Activated T-cell treated with anti-CD3 and anti-CD28 coated beads, Interleukin-2, amount 50 U/mL, for 4 hours (primary cell): ENCODE measurements at places on chromosomes 16 and 17. TPM values are rescaled to one million over a fixed set of nuclear protein-coding genes. Genes with fewer than 3 reads are reported as not detected.

The SDR42E2 gene
- not detected for total RNA-seq

The TEX19 gene
- 0.38 TPM for total RNA-seq

DNA sequence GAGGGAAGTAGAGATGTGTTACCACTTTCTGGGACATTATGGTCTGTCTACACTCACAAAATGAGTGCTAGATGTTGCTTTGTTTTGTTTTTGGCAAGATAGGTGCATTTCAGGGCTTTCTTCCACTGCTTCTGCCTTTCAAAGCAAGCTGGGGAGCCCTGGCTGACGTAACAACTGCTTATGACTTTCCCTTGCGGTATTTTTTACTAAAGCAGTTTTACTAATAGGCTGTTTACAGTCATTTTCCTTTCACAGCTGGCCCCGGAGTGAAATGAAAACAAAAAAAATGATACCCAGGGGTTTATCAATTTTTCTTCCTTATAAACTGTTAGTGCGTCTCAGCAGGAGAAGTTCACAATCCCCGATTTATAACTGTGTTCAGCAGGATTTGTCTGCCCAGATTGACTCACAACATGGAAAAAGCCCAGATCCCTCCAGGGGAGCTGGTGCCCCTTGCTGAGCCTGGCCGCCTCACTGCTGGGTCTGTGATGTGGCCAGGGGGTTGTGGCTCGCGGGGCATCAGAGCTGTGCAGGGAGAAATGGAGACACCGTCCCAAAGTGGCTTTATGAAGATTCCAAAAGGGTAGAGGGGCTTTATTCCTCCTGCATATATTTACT, 184.4 kb upstream of the HS3ST3A1 start:
- DNase-seq = no peak

DNA sequence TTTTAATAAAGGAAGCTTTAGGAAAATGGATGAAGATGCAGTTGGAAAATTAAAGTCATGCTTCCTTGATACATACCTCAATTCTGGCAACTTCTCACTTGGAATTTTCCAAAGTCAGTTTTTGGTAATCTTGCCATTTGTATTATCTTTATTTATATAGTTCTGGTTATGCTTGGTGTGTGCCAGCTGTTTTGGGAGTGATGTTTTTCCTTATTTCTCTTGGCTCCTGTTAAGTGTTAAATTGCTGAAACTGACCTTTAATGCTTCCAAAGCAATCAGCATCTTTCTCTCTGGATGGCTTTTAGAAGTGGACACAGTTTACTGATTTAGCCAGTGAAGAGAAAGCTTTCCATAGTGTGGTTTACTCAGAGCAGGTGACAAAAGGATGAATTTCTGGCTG, 70.1 kb upstream of the HAS3 start:
- DNase-seq = no peak
